ENCODE measurements at places on chromosomes 7 and 10.

DNA sequence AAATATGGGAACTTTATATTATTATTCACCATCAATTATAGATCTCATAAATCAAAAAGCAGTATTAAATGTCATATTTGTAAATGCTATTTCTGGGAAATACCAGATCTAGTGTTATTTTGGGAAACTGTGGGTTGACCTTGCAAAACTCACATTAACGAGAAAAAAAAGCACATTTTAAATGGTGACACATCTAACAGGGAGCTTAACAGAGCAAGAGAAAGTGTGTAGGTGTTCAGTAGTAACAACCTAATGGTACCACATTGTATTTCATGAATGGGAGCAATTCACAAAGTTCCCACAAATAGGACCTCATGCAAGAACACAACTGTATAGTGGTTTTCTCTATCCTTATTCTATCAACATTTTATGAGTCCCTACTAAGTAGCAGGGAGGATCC is 26.2 kb upstream of the HDAC9 start:
- no peak for ATAC-seq

GRCh38 chr10:48545462-48546145 is 59.3 kb downstream of the ARHGAP22 start:
- no peak for ATAC-seq

- ATAC-seq: peak; percentile 40
Observed at GRCh38 chr10:15167411-15168290, 842 bp downstream of the NMT2 start.

DNA sequence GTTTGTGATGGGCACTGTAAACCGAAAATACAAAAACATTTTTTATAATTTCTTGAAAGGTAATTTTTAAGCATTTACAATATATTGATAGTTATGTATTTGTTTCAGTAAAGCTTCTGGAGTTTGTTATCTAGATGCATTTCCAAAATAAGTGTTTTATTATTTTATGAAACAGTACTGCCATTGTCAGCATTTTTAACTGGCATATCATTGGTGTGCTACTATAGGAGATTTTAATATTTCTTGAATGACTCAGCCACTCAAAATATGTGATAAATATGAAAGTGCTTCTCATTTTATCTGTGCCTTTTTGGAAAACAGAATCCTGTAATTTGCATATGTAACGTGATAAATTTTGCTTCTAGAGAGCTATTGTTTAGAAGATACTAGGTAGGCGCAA is 97.9 kb downstream of the ANKIB1 start:
- no peak for ATAC-seq

GRCh38 chr7:3893151-3893788 is 592.2 kb downstream of the SDK1 start:
- no peak for ATAC-seq

DNA sequence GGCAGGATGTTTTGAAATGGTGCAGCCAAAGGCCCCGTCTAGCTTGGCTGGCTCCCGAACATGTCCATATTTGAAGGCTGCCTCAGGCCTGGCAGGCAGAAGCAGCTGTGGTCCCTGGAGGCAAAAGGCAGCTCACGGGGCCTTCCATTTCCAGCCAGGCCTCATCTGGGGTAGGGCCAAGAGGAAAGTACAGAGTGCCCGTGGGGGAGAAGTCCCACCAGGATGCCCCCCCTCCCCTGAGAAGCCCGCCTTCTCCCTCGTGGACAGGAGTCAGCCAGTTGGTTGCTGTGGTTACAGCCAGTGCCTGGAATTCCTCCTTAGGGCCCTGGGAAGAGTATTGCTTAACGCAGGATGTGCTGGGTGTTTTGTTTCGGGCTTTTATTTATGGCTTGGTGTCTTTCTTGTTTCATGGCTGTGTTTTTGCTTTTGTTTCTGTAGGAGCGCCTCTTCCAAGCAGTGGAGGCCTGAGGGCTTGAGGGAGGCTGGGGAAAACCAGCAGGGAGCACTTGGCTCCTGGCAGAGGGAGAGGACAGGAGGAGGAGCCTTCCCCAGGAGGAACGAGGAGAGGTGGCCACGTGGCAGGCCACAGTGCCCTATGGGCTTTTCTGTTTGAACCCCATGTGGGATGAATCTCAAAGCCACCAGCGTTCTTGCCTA is 45.4 kb downstream of the CHST3 start:
- peak; percentile 91 for ATAC-seq

GRCh38 chr10:61821693-61822092 is 79.8 kb upstream of the ARID5B start:
- no peak for ATAC-seq

DNA sequence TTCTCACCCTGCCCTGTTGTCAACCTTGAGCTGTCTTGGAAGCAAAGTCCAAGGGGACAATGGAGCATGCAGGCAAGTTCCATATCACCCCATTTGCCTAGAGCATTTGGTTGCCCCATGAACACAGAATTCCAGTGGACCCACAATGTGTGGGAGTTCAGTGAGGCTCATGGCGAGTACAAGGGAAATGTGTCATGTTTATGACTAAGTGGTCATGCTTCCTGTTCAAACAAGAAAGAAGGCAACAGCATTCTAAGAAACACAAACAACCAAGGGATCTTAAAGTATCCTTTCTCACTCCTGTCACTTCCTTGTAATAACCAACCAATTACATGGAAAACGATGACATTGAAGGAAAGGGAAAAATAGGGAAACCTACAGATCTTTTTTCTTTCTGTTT is 513.0 kb downstream of the INHBA start:
- ATAC-seq: no peak

GRCh38 chr10:58063861-58064480 is 203.7 kb downstream of the IPMK start:
- no peak for ATAC-seq

GRCh38 chr10:31694929-31695837 is 233.4 kb downstream of the ARHGAP12 start:
- ATAC-seq: no peak

DNA sequence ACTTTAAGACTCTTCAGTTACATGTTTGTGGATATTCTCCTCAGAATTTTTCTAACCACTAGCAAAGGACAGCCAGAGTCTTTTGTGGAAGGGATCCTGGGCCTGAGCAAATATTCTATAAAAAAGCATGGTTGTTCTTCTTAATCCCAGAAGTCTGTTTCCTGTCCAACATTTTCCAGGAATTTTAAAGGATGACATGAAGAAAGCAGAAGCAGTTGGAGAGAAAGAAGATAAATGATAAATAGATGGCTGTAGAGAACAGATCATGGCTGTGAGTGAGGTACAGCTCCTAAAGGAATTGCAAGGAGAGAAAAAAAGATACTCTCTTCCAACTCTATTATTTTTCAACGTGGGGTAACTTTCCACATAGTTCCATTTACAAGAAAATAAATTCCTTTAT is 91.8 kb upstream of the STEAP4 start:
- no peak for ATAC-seq

GRCh38 chr7:2251841-2252771 is 10.1 kb downstream of the NUDT1 start:
- ATAC-seq: no peak

- no peak for ATAC-seq
Observed at GRCh38 chr7:28328146-28328545, 84.2 kb upstream of the CREB5 start.

GRCh38 chr10:1573334-1573969 is 163.9 kb downstream of the ADARB2 start:
- no peak for ATAC-seq

GRCh38 chr7:156751319-156751718 is 110.7 kb downstream of the RNF32 start:
- peak; percentile 79 for ATAC-seq

DNA sequence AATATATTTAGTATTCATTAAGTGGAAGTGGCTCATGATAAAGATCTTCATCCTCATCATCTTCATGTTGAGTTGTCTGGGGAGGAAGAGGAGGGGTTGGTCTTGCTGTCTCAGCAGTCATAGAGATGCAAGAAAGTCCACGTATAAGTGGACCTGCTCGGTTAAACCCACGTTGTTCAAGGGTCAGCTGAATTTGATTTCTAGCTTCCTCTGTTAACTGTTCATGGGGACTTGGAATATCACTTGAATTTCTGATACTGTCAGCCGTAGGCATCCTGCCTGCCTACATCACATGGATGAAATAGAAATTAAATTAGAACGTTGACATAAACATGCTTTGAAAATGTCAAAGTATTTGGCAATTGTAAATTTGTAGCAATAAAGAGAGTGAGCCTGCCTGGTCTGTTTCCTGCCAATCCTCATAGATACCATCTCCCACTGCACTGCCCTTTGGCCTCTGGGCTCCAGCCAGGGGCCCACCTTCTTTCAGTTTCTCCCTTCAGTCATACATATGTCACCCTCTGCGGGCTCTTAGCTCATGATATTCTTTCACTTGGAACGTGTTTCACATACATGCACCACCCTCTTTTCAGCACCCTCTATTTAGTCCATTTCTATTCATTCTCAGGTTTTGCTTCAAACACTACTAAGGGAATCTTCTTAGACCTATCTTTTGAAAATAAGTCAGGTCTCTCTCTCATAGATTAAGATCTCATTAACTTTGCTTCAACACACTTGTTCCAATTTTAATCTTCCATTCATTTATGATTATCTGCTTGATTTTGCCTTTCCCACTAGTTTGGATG is 376.3 kb downstream of the IPMK start:
- ATAC-seq: no peak

GRCh38 chr10:103144041-103144440 is 49.0 kb downstream of the NT5C2 start:
- ATAC-seq: no peak

- ATAC-seq: peak; percentile 43
Observed at GRCh38 chr10:106560925-106561640, 603.4 kb downstream of the SORCS1 start.

DNA sequence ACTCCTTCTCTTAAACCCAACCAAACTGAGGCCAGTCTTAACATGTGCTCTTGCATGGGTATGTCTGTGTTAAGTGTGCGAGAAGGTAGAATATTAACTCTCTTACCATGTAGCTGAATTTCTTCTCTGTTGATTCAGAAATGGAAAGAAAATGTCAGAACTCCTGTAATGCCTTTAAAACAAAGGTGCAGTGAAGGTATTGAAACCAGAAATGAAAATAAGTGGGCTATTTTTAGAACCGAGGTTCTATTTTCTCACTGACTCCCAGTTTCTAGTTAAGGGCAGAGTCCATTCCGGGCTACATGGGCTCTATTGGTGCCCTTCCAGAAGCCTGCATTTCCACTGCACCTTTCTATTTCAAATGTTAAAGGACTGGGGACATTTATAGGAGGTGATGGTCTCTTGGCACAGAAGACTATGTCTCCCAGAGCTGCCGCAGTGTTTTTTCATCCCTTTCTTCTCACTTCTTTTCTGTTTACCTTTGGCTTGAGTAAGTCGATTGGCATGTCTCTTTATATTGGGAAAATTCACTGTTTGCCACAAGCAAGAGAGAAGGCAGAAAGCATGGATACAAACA is 174.9 kb downstream of the LRMDA start:
- no peak for ATAC-seq

DNA sequence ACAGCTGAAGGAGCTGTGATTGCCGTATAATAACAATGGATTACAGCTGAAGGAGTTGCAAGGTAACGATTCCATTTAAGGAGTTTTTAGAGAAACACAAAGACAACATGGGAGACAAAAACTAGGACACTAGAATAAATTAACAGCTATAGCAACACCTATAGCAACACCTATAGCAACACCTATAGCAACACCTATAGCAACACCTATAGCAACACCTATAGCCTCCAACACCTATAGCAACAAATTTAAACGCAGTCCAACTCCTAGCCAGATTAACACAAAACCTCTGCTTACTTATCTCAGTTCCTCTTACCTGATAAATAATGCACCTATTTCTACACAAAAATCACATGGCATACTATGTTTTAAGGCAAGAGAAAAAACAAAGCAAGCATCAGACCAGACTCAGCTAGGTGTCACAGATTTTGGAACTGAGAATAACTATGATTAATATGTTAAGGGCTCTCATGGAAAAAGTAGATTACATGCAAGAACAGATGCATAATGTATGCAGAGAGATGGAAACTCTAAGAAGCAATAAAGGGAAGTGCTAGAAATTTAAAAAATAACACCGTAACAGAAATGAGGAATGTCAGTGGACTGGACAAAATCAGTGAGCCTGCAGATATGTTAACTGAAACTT is 55.7 kb upstream of the SRPK2 start:
- ATAC-seq: peak; percentile 74

GRCh38 chr10:1413823-1414222 is 323.5 kb downstream of the ADARB2 start:
- ATAC-seq: no peak

GRCh38 chr7:2621948-2622640 is 9.7 kb upstream of the TTYH3 start:
- ATAC-seq: peak; percentile 72

DNA sequence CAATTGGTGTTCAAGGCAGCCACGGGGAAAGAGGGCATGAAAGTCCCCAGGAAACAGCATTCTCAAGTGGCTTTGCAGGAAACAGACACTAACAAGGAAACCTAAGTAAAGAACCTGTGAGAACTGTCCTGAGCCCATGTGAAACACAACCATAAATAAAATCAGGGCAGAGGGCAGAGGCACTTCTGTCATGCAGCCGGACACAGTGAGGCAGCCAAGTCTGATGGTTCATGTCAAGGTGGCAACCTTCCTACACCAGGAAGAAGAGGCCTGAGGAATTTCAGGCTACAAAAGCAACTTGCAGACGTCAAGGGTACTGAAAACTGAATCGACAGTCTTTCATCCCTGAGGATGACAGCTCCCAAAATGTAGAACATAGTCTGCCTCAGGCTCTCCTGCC is 458.2 kb upstream of the NPVF start:
- ATAC-seq: no peak

GRCh38 chr7:135248546-135248945 is 14.9 kb downstream of the STRA8 start:
- ATAC-seq: peak; percentile 30

DNA sequence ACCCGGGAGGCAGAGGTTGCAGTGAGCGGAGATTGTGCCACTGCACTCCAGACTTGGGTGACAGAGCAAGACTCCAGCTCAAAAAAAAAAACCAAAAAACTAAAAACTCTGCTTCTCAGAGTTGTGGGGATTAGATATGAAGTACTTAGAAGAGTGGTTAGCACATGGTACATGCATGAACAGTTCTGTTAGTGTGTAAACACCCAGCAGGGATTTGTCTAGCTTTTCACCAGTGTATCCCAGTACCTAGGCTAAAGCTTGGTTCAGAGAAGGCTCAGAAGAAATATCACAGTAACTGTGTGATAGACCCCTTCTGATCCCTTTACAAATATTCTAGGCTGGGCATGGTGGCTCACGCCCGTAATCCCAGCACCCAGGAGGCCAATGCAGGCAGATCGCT is 9.5 kb downstream of the PPIA start:
- ATAC-seq: no peak

GRCh38 chr10:47396311-47396717 is 12.2 kb upstream of the ZNF488 start:
- no peak for ATAC-seq

DNA sequence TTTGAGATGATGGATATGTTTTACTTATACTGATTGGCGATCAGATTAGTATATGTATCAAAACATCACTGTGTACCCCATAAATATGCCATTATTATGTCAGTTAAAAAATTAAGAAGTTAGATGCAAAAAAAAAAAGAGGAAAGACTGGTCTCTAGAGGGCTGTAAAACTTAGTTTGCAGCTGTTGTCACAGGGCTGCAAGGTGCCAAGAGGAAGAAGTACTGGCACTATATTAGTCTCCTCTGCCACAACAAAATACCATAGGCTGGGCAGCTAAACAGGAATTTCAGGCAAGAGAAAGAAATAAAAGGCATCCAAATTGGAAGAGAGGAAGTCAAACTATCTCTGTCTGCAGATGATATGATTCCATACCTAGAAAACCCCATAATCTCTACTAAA is 177.8 kb upstream of the PLPP4 start:
- no peak for ATAC-seq
